Bone marrow (tissue), 2 donors: ENCODE measurements at places on chromosomes 7 and 10.
A peak's percentile ranks its signal among the peaks of the same experiment; 100 is the strongest.

DNA sequence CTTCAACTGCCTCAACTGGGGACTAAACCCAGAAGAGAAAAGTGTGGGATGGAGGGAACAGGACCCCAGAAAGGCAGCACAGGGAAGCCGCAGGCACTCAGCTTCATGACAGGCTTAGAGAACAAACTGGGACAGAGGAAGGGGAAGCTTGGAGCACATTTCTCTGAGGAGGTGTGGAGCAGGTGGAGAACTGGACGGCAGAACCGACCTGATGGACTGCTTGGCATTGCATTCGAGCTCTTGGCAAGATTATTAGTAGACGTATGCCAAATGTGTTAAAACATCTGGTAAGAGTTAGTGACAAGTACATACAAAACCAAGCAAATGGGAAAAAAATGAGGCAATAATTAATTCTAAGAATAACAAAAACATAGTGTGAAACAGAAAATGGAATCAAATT is 335.7 kb downstream of the SFMBT2 start:
- no peak for DNase-seq

DNA sequence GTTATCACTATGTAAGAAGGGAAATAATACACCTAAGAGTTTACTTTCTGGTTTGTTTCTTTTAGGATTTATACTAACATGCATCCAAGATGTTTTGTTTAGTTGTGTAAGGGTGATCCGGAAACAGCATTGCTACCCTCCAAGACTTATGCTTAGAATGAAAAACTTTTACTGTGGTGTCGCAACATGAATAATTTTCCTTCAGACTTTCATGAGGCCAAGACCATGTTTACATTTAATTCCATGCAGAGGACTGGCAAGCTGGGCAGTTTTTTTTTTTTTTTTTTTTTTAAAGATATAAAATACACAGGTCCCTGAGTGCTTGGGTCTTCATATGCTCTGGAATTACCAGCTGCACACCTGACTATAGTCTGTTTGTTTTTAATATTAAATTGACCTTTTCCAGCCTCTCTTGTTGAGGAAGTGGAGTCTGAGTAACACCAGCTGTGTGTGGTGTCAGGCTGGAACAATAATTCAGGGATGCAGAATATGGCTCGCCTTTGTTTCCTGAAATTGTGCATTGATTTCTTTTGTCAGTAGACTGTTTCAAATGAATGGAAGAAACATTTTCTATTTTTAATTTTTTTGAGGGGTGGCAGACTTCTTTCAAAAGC is 81.7 kb downstream of the ST7 start:
- no peak for DNase-seq

GRCh38 chr10:6300106-6300783 is 97.5 kb downstream of the PFKFB3 start:
- DNase-seq: peak; percentile 54

DNA sequence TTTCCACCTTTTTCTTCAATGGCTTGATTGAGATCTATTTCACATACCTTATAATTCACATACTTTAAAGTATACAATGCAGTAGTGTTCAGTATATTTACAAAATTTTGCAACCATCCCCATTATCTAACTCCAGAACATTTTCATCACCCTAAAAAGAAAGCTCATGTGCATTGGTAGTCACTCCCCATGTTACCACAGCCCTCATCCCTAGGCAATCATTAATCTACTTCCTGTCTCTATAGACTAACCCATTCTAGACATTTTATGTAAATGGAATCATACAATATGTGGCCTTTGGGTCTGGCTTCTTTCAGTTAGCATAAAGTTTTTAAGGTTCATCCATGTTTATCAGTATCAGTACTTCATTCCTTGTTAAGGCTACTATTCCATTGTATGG is 214.2 kb downstream of the WDR11 start:
- no peak for DNase-seq

DNA sequence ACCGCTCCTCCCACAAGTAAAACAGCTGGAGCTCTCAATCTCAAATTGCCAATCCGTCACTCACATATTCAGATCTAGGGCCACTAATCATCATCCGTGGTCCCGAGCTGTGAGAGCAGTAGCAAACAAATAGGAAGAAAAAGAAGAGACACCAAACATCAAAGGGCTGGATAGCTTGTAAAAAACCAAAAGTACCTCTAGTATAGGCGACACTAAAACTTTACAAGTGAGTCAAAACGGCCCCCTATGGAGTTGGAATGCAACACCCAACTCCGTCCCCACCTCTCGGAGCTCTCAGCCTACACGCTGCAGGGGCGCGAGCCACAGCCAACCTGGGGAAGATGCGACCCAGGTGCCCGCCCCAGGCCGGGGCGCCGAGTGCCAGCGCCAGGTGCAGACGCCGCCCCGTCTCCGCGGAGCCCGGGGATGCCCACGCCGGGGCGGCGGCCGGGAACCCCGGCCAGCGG is 581 bp downstream of the FAM3C start:
- DNase-seq: no peak

GRCh38 chr10:31723106-31723750 is 205.4 kb downstream of the ARHGAP12 start:
- DNase-seq: peak; percentile 12

DNA sequence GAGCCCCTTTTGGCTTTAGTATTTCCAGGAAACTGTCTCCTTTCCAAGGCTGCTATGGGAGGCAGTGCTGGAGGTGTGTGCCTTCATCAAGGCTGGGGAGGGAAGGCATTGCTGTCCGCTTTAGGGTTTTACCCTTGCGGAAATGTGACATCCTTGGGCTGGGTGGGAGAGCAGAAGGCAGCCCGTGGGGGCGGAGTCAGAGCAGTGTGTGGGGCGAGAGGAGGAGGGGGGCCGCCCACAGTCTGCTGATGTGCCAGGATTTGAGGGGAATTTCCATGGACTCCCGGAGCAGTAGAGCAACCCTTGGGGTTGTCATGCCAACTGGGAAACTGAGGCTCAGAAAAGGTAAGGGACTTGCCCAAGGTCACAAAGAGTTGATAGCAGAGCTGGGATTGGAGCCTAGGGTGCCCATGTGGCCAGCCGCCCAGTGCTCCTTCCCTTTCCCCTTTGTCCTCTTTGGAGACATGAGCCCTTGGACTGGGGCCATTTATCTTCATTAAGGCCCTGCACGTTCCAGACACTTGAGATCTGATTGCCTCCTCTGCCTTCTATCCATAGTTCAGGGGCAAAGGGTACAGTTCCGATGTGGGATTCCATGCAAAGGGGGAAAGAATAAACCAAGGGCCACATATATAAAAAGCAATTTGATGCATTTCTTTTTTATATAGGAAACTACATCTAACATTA is 22.2 kb downstream of the TSPAN15 start:
- DNase-seq: no peak

- DNase-seq: no peak
These were observed 57.8 kb downstream of the GAD2 start for GRCh38 chr10:26274391-26274790.

GRCh38 chr7:8068892-8069686 is 100.5 kb downstream of the GLCCI1 start:
- DNase-seq: no peak

- no peak for DNase-seq
These were observed 68.8 kb downstream of the DOCK4 start for GRCh38 chr7:112137141-112138101.

DNA sequence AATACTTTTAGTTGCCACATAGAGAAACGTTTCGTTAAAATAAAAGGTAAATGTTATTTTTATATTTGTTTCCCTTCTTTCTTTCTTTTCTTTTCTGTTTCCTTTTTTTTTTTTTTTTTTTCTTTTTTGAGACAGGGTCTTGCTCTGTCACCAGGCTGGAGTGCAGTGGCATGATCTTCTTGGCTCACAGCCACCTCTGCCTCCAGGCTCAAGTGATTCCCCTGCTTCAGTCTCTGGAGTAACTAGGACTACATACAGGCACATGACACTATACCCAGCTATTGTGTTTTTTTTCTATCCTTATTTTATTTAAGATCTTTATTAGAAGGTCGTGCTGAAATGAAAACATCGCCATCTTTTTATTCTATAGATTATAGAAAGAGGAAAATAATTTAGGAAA is 661.8 kb upstream of the MBL2 start:
- DNase-seq: no peak

DNA sequence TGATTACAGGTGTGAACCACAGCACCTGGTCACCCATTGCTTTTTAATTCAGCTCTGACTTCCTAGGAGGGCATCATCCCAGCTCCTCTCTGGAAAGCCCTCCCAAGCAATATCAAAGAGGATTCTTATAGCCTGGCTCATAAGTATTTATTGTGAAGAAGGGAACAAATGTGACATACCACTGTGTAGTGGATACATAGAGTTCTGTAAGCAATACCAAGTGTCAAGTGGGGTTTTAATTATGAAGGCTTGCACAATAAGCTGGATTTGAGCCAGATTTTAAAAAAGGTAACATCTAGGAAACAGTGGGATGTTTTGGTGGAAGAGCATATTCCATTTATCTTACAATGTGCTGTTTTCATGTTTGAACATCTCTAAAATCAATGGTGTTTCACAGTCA is 19.0 kb upstream of the PRTFDC1 start:
- DNase-seq: no peak

DNA sequence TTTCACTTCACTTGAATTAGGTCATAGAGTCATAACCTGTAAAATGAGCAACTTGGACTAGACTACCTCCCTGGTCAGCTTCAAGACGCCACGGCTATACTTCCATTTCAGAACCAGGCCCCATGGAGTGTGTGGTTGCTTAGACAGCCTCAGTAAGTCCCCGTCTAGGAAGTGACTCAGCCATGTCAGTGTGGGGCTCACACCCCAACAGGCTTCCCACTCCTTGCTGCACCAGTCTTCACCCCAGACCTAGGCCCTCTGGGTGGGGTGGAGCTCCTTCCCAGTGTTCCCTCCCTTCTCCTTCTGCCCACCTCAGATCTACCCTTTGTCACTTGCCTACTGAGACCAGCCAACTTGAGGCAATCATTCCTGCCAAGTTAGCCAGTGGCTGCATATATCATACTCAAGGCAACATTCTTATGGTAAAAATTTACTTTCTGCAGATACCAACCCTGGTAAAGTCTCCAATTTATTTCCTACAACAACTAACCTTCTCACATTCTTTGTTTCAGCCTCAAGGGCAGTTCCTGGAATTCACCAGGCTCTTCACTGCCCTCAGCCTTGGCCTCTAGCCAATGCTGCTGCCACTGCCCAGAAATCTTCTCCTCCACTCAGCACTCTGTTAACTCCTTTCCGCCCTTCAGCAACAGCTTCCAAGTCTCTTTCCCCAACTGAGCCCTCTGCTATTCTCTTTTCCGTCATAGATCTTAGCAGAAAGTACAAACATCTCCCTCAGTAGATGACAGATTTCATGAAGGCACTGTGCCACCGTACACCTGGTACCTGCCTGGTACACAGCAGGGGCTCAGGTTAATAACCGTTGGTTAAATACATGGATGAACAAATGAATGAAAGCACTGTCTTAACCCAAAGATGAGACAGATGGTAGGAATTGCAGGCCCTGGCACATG is 31.3 kb upstream of the ZNRF2 start:
- DNase-seq: no peak

DNA sequence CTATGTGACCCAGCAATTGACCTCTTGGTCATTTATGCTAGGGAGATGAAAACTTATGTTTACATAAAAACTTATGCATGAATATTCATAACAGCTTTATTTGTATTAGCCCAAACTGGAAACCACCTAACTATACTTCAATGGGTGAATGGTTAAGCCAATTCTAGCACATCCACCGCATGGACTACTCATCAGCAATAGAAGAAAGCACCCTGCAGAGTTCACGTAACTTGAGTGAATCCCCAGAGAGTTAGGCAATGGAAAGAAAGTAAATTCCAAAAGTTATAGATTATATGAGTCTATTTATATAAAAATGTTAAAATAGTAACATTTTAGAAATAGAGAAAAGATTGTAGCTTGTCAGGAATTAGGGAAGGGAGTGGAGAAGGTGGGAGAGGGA is 60.2 kb upstream of the NRG3 start:
- no peak for DNase-seq

DNA sequence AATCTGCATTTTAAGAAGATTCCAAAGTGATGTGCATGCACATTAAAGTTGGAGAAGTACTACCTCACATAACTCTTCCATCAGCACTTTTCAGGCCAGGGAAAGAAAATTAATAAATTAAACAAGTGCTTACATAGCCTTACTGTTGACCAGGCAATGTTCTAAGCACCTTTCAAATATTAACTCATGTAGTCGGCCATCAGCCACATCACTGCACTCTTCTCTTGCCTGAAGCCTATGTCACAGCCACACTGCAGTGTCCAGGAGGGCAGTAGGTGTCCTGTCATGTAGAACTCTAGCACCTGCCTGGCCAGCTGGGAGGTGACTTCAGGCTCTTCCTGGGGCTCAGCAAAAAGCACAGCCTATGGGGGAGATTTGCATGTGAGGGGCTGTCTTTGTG is 71.5 kb downstream of the CDK1 start:
- no peak for DNase-seq

DNA sequence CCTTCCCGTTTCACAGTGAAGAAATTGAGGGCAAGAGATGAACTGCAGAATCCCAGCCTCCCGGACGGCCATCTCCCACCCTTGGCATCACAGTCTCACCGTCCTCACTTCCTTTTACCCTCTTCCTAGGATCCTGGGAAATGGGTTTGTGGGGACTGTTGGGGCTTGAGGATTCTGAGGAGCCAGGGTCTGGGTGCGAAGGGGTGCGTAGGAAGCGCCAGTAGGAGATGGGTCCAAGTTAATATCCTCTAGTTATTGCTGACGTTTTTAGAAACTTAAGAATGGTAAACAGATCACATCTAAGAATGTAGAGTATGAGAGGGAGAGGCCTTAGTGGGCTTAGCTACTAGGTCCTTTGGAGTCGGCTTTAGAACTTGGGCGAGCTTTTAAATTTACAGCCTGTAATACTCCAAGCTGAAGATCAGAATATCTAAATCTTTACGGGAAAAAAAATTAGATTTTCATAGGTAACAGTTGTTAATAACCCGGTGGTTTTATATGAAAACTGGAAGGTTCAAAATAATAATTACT is 696 bp downstream of the MALSU1 start:
- DNase-seq: no peak

GRCh38 chr7:44637788-44638594 is 31.6 kb downstream of the OGDH start:
- DNase-seq: peak; percentile 70

GRCh38 chr7:37027104-37027503 is 302.8 kb upstream of the AOAH start:
- DNase-seq: no peak

DNA sequence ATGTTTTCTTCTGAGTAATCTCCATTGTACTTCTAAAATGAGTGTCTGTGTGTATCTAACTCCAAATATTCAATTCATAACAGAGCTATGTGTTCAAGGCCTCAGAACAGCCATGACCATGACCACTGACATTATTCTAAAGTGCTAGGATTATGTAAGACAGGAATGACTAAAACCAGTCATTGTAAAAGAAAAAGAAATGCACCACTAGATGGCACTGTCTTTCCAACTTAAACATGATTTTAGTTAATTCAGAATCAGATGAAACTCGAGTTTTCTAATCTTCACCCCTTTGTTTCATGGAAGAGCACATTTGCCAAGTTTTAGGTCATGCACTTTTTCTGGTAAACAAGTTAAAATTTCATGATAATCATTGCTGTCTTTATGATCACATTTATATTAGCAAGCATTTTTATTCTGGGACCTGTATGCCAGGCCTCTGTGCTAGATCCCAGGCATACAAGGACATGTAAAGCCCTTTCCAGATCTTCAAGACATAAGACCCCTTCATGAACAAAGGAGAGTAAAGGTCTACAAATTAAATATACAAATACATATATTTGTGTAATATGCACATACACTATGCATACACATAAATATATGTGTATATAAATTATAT is 26.1 kb upstream of the RSU1 start:
- peak; percentile 69 for DNase-seq

GRCh38 chr7:91520645-91521044 is 256.4 kb downstream of the FZD1 start:
- DNase-seq: no peak
